ENCODE measurements at places on chromosomes 11 and 22.

DNA sequence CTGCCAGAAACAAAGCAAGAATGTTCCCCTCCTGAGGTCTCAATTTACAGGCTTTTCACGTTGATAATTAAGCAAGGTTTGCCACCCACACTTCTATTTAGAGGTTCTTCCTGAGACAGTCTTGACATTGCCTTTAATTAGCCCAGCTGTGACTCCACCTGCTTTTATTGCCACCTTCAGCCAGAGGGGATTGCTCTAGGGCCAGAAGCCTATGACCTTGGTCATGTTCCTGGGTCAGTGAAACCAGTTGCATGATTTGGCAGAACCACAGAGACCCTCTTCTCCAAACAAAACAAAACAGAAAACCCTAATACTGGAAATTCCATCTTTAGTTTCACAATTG, 89.8 kb downstream of the APIP start:
- DNase-seq = no peak

GRCh38 chr11:109237636-109238035, 184.4 kb upstream of the C11orf87 start:
- DNase-seq = no peak

- peak; percentile 33 for DNase-seq
These were observed 13.6 kb upstream of the OMP start for GRCh38 chr11:77089004-77089545.

DNA sequence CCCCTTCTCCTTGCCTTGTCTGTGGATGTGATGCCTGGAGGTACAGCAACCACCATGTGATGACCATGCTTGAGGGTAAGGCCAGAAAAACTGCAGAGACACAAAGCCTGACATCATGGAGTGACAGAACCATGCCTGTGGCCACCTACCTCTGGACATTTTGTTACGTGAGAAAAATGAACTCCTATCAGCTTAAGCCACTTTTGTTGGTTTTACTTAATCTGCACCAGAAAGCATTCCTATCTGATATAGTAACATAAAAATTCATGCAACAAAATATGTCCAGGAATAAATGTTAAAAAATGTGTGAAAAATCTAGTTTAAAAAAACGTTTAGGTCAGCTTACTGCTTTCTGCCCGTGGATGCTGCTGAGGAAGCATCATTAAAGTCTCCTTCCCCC, 42.6 kb upstream of the P4HA3 start:
- no peak for DNase-seq

DNA sequence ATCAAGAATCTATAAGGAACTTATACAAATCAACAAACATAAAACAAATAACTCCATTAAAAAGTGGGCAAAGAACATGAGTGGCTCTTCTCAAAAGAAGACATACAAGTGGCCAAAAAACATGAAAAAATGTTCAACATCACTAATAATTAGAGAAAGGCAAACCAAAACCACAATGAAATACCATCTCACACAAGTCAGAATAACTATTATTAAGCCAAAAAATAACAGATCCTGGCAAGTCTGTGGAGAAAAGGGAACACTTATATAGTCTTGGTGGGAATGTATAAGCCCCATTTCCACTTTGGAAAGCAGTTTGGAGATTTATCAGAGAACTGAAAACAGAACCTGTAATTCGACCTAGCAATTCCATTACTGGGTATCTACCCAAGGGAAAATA, 921.0 kb downstream of the KCNA4 start:
- DNase-seq = no peak

DNA sequence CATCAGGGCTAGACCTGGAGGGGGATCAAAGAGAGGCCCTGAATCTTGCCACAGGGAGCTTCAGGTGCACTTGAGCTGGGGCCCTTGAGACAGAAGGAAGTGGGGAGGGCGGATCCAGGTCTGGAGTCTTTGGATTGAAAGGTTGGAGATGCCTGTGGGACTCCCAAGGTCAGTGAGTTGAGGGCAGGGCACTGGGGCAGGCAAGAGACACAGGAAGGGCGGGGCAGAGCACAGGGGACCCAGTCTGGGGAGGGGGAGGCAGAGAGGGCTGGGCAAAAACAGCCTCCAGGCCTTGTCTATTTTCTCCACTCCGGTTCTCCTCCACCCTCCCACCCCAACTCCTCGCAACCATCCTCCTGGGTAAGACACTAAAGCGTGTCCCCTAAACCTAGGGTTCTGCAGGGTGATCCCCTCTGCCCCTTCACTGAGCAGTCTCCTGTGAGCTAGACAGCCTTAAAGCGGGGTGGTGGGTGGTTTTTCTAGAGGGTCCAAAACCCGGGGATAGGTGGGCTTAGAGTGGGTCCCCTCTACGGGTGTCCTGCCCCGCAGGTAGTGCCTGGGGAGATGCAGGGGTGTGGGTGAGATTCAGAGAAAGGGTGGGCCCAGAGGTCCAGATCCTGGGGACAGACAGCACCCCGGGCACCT, 38.6 kb upstream of the CELSR1 start:
- peak; percentile 46 for DNase-seq

DNA sequence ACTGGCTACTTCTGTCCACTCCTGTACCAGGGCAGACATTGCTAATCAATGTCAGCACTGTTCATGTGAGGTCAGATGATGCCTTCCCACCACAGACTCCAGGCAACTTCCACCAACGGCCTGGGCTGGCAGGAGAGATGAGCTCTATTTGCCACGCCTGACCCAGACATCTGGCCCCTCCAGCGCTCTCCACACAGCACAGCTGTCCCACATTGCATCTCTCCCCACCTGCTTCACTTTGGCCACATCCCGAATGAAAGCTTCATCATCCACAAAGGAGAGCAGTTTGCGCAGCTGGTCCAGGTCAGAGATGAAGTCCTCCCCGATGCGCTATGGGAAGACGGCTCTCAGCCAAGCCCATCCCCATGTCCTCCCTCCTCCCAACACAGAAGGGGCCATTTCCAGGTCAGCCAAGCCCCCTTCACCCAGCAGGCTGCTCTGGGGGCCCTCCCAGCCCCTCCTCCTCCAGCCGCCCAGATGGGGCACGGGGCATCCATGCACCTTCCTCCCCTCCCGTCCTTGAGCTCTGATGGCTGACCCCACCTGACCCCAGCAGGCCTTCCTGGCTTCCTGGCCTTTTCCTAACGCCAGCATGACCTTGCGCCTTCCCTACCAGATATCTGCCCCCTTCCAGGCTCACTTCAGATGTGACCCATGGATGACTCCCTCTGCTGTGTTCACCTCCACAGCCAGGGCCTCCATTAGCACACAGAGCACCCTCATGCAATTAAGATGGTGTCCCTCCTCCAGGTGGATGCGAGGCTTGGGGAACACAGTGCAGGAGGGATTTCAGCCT, 7.4 kb downstream of the PYGM start:
- peak; percentile 20 for DNase-seq

DNA sequence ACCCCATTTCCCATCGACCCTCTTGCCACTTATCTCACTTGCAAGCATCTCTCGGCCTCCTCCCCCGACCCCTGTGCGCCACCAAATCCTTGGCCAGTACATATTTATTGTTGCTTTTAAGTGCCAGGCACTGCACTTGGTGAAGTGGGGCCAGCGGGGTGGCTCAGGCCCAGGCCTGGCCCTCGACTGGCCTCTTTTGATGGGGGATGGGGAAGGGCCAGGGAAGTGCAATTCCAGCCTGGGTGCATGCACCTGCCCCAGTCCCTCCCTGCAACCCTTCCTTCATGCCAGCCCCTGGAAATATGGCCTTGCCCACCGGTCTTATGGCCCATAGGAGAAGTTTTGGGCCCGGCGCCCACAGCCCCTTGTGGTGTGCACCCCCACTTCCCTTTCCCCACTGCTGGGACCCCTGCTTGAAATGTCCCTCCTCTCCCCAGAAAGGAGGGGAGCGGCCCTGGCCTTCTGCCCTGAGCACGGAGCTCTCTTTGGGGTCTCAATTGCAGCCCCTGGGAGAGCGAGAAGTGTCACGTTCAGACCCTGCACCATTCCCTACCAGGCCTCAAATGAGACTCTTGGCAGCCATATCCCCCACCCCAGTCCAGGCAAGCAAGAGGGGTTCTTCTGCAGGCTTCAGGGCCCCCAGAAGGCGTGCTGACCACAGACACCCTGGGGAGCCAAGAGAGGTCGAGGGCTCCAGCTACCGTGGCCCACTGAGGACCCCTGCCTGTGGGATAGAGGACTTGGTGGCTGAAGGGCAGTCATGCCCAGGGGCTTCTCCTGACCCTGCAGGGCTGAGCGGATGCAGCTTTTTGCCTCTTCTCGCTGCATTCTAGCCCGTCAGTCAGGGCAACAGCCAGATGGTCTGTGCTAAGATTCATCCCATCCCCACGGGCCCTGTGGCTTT, 961 bp downstream of the SUSD2 start:
- DNase-seq = peak; percentile 47

DNA sequence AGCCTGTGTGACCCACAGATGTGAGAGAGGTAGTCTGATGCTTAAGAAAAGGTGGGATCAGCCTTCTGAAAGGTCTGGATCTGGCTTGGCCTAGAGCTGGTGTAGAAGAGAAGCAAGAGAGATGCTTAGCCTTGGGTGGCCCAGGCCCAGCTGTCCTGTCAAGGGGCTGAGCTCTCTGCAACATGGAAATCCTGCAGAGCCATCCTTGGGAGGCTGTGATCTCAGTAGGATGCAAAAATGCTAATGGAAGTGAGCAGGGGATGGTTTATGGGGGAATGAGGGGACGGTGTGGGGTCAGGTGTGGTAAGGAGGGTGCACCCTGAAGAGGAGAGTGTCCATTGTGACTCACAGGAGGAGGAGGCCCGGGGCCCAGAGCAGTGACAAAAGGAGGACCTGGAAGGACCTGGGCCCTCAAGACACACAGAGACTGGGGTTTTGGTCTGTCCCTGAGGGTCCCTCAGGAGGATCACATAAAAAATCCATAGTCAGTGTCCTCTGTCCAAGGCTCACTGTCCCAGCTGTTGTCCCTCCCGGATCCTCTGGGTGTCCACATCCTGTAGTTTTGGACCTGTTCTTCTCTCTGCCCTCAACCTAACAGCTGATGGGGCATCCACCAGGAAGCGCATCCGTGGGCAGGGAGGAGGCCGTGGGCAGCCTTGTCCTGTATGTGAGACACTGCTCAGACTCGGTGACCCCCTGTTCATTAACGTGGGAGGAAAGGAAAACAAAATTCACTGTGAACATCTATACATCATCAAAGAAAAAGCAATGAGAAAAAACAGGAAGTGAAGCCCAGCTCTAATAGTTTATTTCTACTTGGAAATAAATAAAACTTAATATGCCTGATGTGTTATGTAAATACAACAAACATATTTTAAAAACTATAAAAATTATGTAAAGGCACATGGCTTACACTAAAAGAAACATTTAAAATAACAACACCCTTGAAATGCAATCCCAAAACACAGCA, 129.8 kb downstream of the ZNF280B start:
- DNase-seq = no peak

- no peak for DNase-seq
These were observed 17.6 kb downstream of the F2 start for GRCh38 chr11:46736615-46737014.

DNA sequence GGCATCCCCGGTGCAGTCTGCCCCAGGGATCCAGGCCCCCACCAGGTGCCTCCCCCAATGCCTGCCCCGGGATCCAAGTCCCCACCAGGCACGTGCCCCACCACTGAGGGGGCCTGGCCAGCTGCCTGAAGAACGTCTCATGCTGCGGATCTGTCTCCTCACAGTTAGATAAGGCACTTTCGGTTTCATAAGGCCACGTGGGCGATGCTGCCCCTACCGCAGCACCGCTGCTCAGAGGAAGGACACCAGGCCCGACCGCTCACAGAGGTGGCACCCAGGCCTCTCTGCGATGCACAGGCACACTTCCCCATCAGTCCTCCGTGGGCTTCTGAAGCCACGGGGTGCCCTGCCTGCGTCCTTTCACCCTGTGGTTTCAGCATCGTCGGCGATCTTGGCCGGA, 68.1 kb upstream of the BID start:
- DNase-seq = no peak

GRCh38 chr11:61054927-61055562, 47.2 kb upstream of the CD5 start:
- no peak for DNase-seq

GRCh38 chr11:2090172-2091111, 48.7 kb downstream of the IGF2 start:
- DNase-seq = no peak

- peak; percentile 71 for DNase-seq
These were observed 907 bp downstream of the SERPINH1 start for GRCh38 chr11:75562836-75563484.

DNA sequence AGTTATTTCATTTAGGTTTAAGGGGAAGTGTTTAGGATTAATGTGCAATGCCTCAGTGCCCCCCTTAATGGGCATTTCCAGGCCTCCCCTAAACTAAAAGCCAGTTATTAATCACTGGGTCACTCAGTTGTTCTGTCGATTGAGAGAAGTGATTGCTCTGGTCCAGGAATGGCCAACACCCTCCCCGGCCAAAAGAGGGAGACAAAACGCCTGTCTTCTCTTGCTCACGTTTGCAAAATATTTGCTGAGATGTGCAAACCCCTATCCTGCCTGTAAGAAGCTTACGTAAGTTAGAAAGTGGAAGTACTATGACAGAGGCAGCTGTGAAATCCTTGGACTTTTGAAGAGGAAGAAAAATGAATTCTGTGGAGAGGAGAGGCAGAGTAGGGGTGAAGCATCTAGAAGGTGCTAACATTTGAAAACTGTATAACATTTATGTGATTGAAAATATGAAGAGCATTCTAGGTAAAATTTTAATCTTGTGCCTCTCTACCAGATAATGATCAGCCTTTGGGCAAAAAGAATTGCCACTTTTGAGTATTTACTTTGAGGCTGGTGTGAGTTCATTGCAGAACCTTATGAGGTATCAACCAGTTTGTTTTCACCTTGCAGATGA, 37.7 kb downstream of the NTM start:
- peak; percentile 46 for DNase-seq

- DNase-seq = no peak
These were observed 27.6 kb upstream of the PPFIA1 start for GRCh38 chr11:70242885-70243284.

DNA sequence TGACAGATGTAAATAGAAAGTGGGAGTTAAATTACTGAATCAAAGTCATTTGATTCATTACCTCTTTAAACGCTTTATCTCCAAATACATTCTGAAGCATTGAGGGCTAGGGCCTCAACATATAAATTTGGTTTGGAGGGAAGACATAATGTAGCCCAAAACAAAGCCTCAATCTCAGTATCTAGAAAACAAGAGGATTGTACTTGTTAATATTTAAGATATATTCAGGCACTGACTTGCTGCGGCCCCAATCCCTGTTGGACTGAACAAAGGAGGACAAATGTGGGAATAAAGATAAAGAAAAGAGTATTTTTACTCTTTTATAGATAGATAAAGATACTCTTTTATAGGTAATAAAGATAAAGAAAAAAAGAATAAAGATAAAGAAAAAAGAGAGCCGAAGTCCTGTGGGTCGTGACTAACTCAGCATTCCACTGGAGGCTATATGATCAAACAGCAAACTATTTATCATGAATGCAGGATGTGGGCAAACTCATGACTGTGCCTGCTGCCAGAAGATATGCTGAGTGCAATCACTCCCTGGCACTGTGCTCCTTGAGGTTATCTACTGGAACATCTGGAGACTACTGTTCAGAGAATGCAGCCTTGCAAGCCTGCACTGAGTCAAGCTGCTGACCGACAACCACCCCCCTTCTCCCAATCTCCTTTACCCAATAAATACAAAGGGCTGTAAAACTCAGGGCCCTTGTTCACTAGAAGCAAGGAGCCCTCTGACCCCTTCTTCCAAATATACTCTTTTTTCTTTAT, 6.9 kb downstream of the OR10V1 start:
- no peak for DNase-seq
